Vagina (tissue), 2 donors: ENCODE measurements at places on chromosomes 4 and X.

DNA sequence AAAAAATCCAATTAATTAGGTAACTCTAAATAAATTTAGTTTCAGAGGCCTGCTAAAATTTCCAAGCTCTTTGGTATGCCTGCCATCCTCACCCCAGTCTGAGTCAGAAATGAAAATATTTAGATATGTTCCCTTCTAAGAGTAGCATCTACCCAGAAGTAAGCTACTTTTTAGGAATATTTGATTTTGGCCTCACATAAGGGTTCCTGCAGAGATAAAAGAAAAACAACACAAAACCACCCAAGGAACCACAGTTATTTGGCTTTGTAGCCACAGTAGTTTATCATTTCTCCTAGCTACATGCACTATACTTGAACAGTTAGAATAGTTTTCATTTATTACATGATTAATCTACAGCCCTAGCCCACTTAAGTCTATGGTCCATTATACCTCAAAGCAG is 192.6 kb upstream of the FAM241A start:
- DNase-seq: no peak

DNA sequence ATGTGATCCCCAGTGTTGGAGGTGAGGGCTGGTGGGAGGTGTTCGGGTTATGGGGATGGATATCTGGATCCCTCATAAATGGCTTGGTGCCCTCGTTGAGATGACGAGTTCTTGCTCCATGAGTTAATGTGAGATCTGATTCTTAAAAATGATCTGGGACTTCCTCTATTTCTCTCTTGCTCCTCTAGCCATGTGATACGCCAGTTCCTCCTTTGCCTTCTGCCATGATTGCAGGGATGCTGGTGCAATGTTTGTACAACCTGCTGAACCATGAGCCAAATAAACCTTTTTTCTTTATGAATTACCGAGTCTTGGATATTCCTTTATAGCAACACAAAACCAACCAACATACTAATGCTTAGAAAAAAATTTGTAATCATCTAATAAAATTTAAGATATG is 56.6 kb downstream of the STAP1 start:
- DNase-seq: no peak

DNA sequence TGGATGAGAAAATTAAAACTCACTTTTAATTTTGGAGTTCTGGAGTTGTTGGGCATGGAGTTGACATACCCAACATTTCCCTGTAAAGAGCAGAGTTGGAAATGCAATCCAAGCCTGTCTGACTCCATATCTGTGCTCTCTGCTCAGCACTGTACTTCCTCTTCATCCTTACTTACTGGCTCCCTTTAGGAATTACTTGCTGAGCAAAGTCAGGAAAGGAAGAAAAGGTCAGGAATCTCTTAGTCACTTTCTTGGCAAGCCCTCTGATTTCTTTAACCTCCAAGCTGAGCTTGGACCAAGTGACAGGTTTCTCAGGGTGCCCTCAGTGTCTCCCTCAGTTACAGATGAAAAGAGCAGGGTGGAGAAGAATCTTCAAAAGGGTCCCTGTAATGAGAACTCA is 501.5 kb downstream of the ZIC3 start:
- no peak for DNase-seq

DNA sequence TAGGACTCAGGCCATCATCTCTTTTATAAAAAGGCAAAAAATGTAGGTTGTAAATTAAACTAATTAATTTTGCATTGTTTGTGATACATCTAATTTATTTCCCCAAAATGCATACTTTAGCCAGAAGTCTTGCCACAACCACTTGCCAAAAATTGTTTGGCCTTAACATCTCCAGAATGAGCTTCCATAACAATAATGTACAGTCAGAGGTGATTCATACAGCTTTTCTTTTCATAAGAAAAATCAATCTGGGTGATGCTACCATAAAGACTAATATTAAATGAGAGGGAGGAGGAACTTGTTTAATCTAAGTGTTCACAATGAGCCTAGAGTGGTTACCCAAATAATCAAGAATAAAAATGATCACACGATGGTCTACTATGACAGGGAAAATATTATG is 59.3 kb downstream of the AMMECR1 start:
- DNase-seq: no peak

DNA sequence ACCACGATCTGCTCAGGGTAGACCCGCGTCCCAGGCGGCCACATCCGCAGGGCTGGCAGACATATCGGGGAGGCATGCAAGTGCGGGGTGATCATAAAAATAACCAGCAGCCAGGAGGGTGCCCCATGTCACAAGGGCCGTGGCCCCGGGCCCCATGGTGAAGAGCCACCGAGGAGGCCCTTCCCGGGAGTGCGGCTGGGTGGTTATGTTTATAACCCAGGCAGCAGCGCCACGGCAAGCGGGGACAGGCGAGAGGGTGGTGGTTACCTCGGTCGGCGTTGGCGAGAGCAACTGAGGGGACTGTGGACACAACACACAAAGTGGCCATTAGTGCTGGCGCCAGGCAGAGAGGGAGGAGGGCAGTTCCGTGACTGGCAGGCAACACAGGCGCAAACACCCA is 92.7 kb upstream of the AFAP1 start:
- DNase-seq: no peak

GRCh38 chrX:136310411-136310810 is 9.6 kb downstream of the ADGRG4 start:
- DNase-seq: no peak

- no peak for DNase-seq
These were observed 306.3 kb downstream of the ANK2 start for GRCh38 chr4:113355550-113356371.

GRCh38 chr4:115803825-115804224 is 690.4 kb upstream of the NDST4 start:
- no peak for DNase-seq

- no peak for DNase-seq
These were observed 15.4 kb downstream of the MTHFD2L start for GRCh38 chr4:74173321-74173720.

DNA sequence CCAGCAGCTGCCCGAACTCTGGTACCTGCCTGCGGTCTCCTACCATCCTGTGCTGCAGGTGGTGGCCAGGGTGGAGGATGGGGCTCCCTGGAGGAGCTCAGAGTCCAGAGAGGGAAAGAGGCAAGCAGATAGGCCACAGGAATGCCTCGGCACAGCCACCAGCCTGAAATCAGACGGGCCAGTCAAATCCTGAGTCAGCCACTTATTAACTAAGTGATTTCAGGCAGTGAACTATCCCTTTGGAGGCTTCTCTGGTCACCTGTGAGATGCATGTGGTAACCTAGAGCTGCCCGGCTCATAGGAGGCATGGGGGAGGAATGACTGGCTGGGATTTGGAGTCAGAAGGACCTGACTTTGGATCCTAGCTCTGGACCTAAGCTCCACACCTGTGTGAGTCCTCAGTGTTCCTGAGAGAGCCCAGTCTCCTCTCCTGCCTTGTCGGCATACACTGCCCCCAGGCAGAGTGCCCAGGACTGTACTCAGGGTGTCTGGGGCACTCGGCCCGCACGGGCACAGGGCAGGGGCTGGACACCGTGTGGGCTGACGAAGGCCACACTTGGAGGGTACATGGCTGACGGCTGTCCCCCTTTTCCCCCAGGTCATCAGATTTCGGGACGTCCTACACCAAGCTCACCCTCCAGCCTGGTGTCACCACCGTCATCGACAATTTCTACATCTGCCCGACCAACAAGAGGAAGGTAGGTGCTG is 96.4 kb upstream of the PSAPL1 start:
- DNase-seq: no peak

DNA sequence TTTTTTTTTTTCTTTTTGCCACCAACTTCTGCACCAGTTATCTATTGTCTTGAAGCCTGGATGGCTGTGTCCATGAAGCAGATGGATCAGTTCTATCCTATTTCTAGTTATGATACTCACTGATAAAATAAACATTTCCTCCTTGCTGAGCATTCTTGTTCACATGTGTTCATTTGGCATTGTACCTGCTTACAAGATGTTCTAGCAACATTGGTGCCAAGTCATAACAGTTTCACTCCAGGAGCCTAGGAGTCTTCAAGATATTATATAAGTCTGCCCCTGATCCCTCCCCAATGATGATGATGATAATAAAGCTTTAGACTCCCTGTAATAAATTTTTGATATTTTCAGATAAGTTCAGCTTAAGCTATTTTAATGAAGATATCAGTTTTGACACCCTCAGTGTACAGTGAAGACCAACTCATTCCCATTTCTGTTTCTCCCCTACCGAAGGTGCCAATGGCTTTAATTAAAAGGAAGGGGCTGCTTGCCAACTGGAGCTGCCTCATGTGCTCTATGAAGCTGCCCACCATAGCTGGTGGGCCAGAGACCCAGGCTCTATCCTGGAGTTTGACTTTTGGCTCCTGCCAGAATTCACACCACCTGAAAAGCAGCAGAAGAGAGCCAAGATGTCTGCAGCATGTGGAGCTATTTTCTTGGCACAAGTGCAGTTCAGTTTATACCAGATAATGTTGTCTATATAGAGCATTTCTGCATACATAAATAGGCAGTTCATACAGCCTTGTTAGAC is 265.4 kb upstream of the TET2 start:
- no peak for DNase-seq

DNA sequence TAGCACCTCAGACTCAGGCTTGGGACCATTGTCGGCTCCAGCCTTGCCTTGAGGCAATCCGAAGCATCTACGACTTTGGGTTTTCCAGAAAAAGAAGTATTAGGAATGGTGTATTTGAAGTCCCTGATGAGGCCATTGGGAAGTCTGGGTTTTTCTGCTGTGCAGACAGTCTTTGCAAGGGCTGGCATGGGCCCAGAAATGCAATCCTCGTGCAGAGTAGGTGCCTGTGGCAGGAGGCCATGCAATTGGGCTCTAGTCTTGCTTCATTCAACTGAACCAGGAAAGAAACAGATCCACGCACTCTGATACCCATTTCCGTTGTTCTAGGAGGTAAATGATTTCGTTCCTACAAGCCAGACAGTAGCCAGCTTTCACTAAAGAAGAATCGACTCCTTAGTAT is 12.4 kb downstream of the ZFP92 start:
- no peak for DNase-seq

- no peak for DNase-seq
These were observed 687.0 kb downstream of the DMD start for GRCh38 chrX:32524385-32524784.

GRCh38 chrX:136021160-136021559 is 35.9 kb downstream of the SLC9A6 start:
- DNase-seq: no peak

DNA sequence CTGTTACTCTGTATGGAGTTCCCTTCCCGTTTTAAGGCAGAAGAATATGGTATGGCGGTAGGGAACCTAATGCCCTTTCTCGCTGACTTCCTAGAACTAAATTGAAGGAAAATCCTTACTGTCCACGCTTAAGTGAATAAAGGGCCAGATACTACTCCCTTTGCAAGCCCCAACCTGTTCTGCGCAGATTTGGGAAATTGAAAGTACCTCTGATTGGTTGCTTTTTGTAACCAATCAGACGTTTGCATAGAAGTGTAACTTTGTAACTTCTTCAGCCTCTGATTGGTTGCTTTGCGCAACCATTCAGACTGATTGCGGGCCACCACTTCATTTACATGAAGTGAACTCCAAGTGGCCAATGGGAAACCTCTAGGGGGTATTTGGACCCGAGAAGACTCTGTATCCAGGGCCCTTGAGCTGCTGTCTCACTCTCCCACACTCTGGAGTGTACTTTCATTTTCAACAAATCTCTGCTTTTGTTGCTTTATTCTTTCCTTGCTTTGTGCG is 1.2 kb upstream of the TMEM33 start:
- DNase-seq: no peak

DNA sequence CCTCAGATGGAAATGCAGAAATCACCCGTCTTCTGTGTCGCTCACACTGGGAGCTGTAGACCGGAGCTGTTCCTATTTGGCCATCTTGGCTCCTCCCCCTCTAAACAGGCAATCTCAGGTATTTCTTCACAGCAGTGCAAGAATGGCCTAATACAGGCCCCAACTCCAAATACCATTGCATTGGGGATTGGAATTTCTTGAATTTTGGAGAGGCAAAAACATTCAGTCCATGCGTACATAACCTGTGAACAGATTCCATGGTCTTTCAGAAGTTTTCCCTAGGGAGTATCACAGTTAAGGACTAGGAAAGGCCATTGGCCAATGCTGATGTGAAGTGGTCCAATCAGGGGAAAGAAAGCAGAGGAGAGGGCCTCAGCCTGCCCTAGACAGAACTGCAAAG is 128.2 kb upstream of the NOCT start:
- no peak for DNase-seq

DNA sequence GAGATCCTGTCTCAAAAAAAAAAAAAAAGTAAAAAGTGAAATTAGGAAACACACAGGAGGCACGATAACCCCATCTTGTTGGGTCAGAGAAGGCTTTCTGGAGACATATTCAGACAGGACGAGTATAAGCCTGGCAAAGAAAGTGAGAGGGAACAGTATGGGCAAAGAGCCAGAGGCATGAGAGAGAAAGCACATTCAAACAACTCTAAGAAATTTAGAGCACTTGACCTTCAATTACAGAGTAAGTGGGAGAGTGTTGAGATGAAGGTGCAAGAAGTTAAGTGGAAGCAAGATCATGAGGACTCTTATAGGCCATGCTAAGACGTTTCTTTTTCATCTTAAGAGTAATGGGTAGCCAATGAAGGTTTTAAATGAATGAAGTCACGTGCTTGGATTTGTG is 70.4 kb downstream of the ELOVL6 start:
- DNase-seq: no peak

GRCh38 chr4:186497043-186497442 is 58.3 kb downstream of the MTNR1A start:
- no peak for DNase-seq

DNA sequence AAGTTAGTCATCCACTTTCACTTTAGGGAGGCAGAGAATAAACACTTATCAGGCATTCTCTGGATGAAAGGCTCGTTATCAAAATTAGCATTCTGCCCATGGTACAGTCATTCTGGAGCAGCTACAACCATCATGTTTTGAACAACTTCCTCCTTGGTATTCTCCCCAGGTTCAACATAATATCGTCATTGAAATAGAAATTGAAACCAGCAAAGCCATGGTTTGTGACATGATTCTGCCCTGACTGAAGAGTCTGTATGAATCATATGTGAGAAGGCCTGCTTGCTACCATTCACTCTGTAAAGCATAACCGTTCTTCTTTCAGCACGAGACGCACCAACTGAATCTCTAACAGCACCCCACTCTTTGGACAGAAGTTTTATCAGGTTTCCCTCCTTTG is 127.5 kb upstream of the RADX start:
- no peak for DNase-seq

DNA sequence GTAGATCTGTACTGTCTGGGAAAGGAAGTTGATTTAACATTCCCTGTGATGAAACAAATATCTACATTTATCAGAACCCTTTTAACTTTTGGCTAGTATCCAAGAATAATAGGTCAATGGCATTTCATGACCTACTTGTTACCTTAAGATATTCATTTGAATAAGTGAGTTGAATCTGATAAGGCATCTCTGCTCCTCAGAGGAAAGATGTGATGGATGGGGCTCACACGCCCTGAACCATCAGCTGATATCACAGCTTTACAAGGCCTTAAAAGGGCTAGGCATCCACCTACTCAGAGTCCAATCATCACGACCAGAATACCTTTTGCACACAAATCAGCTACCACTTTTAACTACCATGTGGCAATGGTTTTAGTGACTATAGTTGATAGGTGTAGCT is 90.2 kb upstream of the PDLIM3 start:
- DNase-seq: no peak

- no peak for DNase-seq
These were observed 42.8 kb downstream of the TENM3 start for GRCh38 chr4:182286035-182286434.
